GM23338 (cell line): ENCODE measurements at places on chromosomes 2 and 18. TPM values are rescaled to one million over a fixed set of nuclear protein-coding genes. Genes with fewer than 3 reads are reported as not detected.

- no peak overlapping the region for H3K27ac ChIP-seq
- no peaks in the 10 kb centered on the region for H3K4me1 ChIP-seq
- H3K27me3 ChIP-seq, result no peaks in the 10 kb centered on the region
Measured at GRCh38 chr2:112887964-112888749, 22.8 kb upstream of the IL37 start.

- no peaks in the 10 kb centered on the region for H3K4me1 ChIP-seq
- no peak for DNase-seq
- no peak overlapping the region for H3K4me3 ChIP-seq
- H3K36me3 ChIP-seq, result no peaks in the 10 kb centered on the region
Measured at GRCh38 chr2:2233171-2233826, 97.8 kb downstream of the MYT1L start.

MAP3K19 gene
- not detected in 2 replicates for polyA plus RNA-seq

DNA sequence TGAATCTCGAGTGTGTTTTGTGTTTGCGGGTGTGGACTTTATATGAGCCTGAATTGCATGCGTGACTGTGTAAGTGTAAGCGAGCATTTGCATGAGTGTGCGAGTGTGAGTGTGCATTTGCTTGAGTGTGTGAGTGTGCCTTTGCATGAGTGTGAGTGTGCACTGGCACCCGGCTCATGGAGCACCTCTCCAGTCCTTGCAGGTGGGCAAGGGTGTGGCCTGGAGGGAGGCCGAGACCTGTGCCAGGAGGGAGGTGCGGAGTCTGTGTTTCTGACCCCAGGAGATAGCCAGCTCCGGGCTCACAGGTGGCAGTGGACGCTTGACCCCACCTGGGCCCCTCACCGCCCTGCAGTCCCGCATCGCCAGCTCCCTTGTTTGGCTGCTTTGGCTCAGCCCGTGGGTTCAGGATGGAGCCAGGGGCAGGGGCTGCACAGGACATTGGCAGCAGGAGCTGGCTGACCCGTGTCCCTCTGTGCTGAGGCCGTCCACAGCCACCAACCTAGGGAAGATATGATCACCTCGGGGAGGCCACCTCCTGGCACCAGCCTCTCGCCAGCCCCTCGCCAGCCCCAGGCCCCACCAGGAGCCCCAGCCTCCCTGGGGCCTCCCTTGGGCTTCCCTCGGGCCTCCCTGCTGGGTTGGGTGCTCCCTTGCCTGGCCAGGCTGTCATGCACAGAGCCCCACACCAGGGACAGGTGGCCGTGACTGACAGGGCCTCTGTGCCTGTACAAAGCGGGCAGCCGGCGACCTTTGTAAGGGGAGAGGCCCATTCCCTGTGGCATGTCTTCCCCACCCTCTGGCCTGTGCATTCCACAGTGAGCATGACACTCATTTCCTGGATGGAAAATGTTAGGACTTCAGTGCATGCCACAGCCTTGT, 81.6 kb downstream of the PTGR3 start:
- no peaks in the 10 kb centered on the region for H3K4me1 ChIP-seq
- DNase-seq, result no peak
- no peak overlapping the region for H3K4me3 ChIP-seq
- H3K27me3 ChIP-seq, result no peaks in the 10 kb centered on the region
- H3K27ac ChIP-seq, result no peak overlapping the region
- H3K36me3 ChIP-seq, result no peaks in the 10 kb centered on the region

DOK1 gene
- 3.4 and 3.9 TPM in 2 replicates for polyA plus RNA-seq

- H3K4me1 ChIP-seq, result no peaks in the 10 kb centered on the region
- no peaks in the 10 kb centered on the region for H3K36me3 ChIP-seq
- no peak overlapping the region for H3K4me3 ChIP-seq
- H3K27me3 ChIP-seq, result peaks cover 23% of the 10 kb centered on the region
- no peak for DNase-seq
- no peak overlapping the region for H3K27ac ChIP-seq
Measured at GRCh38 chr18:79947054-79947755, 4.2 kb downstream of the SLC66A2 start.

RFTN2 gene
- 2.1 and 3.6 TPM in 2 replicates for polyA plus RNA-seq

ALKAL2 gene
- 11.3 and 12.1 TPM in 2 replicates for polyA plus RNA-seq

- H3K27me3 ChIP-seq, result no peaks in the 10 kb centered on the region
- no peak overlapping the region for H3K4me3 ChIP-seq
- no peak overlapping the region for H3K27ac ChIP-seq
- no peaks in the 10 kb centered on the region for H3K36me3 ChIP-seq
- DNase-seq, result no peak
- H3K4me1 ChIP-seq, result no peaks in the 10 kb centered on the region
Measured at GRCh38 chr18:3074087-3074486, 61.1 kb upstream of the LPIN2 start.

GRCh38 chr18:63834471-63835113, 52.9 kb upstream of the SERPINB2 start:
- no peaks in the 10 kb centered on the region for H3K27me3 ChIP-seq
- H3K4me1 ChIP-seq, result no peaks in the 10 kb centered on the region
- H3K4me3 ChIP-seq, result no peak overlapping the region
- H3K36me3 ChIP-seq, result no peaks in the 10 kb centered on the region
- no peak for DNase-seq

DNA sequence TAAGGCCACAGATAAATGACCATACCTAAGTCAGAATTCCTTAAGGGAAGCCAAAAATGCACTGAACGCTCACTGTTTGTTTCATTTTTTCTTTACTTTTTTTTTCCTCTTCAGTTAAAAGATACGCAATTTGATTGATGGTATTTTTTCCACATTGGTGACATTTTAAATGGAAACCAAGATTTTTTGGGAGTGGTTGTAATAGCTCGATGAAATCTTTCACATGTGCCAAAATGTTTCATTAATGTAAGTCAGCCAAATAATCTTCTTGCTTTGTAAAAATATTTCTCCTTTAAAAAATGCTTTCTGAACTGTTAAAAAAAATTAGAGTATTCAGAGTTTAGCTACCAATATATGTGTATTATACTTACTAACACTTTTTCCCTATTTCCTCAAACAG, 339.8 kb downstream of the ZEB2 start:
- no peak overlapping the region for H3K27ac ChIP-seq
- no peaks in the 10 kb centered on the region for H3K4me1 ChIP-seq
- no peaks in the 10 kb centered on the region for H3K27me3 ChIP-seq
- no peak overlapping the region for H3K4me3 ChIP-seq
- DNase-seq, result no peak

- peak; percentile 5 for DNase-seq
- no peak overlapping the region for H3K4me3 ChIP-seq
- no peak overlapping the region for H3K27ac ChIP-seq
Measured at GRCh38 chr2:2260696-2261268, 70.3 kb downstream of the MYT1L start.

CCDC178 gene
- 0.24 and 0.59 TPM in 2 replicates for polyA plus RNA-seq

DCC gene
- polyA plus RNA-seq, result 0.53 and 0.99 TPM in 2 replicates

GRCh38 chr2:177093371-177093770, 119.2 kb upstream of the HNRNPA3 start:
- no peak for DNase-seq
- 0 out of 2 replicates have a peak, but pooled peaks cover 3% of the 10 kb centered on the region for H3K4me1 ChIP-seq
- H3K27me3 ChIP-seq, result no peaks in the 10 kb centered on the region

- H3K4me1 ChIP-seq, result no peaks in the 10 kb centered on the region
- DNase-seq, result no peak
- no peak overlapping the region for H3K27ac ChIP-seq
- no peaks in the 10 kb centered on the region for H3K36me3 ChIP-seq
Measured at GRCh38 chr18:6547476-6547875, 132.8 kb upstream of the L3MBTL4 start.

RBBP8 gene
- 48.9 and 55.6 TPM in 2 replicates for polyA plus RNA-seq

SALL3 gene
- polyA plus RNA-seq, result 11.0 and 16.9 TPM in 2 replicates

GRCh38 chr18:77346208-77346810, 96.7 kb downstream of the GALR1 start:
- no peak for DNase-seq
- no peaks in the 10 kb centered on the region for H3K27me3 ChIP-seq
- 0 out of 2 replicates have a peak, but pooled peaks cover 3% of the 10 kb centered on the region for H3K36me3 ChIP-seq
- no peak overlapping the region for H3K27ac ChIP-seq
- H3K4me3 ChIP-seq, result no peak overlapping the region

PELI1 gene
- 25.9 and 32.4 TPM in 2 replicates for polyA plus RNA-seq

DNA sequence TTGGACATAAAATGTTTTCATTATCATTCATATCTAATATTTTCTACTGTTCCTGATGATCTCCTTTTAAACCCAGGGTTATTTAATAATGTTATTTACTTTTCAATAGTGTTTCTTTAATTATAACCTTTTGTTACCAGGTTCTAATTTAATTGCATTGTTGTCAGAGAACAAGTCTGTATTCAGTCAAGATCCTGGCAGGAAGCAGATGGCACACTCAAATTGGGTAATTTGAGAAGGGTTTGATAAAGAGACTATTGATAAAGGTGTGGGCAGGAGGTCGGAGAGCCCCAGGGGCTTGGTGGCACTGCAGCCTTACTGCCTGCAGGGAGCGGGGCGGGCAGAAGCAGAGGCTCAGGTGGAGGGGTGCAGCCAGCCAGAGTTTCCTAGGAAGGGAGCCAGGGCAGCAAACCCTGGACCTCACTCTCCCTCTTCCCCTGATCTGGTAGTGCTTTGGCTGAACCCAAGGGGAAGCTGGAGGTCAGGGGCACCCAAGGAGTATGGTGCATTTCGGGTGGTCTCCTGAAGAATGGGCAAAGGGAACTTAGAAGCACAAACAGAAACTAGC, 2.3 kb upstream of the KIF1A start:
- peaks cover 14% of the 10 kb centered on the region; the same call in 1 of the 2 replicates for H3K4me1 ChIP-seq
- H3K36me3 ChIP-seq, result no peaks in the 10 kb centered on the region
- H3K27me3 ChIP-seq, result peaks cover 33% of the 10 kb centered on the region
- H3K4me3 ChIP-seq, result no peak overlapping the region
- no peak overlapping the region for H3K27ac ChIP-seq

ATOH8 gene
- polyA plus RNA-seq, result 0.11 and 0.45 TPM in 2 replicates

MAPRE2 gene
- 17.8 and 19.0 TPM in 2 replicates for polyA plus RNA-seq

LHCGR gene
- polyA plus RNA-seq, result 0.54 and 0.66 TPM in 2 replicates

CYP27C1 gene
- 1.1 and 1.8 TPM in 2 replicates for polyA plus RNA-seq

UGT1A8 gene
- polyA plus RNA-seq, result not detected in 2 replicates

MAP2 gene
- 2.2 and 2.9 TPM in 2 replicates for polyA plus RNA-seq

DNA sequence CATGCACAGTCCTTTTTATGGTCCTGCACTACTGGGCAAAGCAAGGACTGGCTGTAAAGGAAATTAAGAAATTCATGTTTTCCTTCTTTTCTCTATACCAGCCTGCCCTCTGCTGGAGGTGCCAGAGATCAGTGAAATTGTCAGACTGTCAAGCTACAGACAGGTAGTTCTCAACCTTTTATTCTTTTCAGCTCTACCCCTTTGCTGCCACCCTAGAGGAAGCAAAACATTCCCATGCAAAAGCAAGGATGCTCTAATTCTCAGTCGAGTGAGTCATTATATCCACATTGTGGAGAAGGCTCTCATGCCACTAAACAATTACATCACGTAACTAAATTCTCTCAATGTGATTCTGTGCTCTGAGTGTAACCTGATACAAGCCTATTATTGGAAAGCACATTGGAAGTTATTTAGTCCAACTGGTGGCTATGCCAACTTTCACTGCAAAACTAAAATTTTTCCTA, 25.0 kb upstream of the RAPGEF4 start:
- peak; percentile 62 for DNase-seq
- H3K27ac ChIP-seq, result no peak overlapping the region
- no peaks in the 10 kb centered on the region for H3K27me3 ChIP-seq
- no peaks in the 10 kb centered on the region for H3K4me1 ChIP-seq

- no peaks in the 10 kb centered on the region for H3K36me3 ChIP-seq
- DNase-seq, result peak; percentile 35
- no peak overlapping the region for H3K27ac ChIP-seq
- peaks cover 11% of the 10 kb centered on the region for H3K4me1 ChIP-seq
Measured at GRCh38 chr2:191721331-191721730, 43.4 kb downstream of the NABP1 start.

MRPL44 gene
- polyA plus RNA-seq, result 38.4 and 40.4 TPM in 2 replicates

DNA sequence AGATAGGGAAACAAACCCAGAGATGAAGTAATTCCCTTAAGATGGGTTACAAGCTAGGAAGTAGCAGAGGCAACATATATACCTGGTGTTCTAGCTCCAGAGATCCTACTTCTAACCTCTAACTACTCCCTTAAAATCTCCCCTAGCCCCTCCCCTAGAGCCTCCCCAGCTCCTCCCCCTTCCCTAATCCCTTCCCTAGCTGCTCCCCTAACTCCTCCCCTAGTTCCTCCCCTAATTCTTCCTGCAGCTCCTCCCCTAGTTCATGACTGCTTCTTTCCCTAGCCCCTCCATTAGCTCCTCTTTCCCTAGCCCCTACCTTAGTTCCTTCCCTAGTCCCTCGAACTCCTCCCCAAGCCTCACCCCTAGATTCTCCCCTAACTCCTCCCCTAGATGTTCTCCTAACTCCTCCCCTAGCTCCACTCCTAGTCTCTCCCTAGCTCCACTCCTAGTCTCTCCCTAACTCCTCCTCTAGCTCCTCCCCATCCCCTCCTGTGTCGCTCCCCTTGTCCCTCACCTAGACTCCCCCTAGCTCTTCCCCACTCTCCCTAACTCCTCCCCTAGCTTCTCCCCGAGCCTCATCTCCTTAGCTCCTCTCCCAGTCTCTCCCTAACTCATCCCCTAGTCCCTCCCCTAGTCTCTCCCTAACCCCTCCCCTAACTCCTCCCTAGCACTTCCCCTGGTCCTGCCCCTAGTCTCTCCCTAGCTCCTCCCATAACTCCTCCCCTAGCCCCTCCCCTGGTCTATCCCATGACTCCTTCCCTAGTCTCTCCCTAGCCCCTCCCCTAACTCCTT, 108.9 kb downstream of the CD226 start:
- H3K27me3 ChIP-seq, result no peaks in the 10 kb centered on the region
- H3K4me3 ChIP-seq, result no peak overlapping the region
- H3K27ac ChIP-seq, result no peak overlapping the region
- no peaks in the 10 kb centered on the region for H3K4me1 ChIP-seq
- peak; percentile 81 for DNase-seq
- no peaks in the 10 kb centered on the region for H3K36me3 ChIP-seq

C2orf15 gene
- polyA plus RNA-seq, result 6.4 and 7.9 TPM in 2 replicates

DNA sequence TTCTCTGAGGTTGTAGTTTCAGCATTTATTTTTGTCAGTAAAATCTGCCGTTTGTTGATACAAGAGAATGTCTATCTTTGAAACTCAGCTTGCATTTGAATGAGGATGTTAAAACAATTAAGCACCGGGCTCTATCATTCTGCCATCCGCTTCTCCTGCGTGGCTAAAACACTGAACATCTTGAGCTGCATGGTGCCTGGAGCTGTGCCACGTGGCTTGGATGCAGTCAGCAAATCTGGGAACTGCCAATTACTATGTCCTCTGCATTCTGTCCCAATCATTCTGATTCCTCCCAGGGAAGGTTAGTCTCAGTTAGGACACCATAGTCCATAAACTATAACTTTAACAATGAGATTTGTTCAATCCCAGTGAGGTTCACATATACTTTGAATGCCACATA, 598.4 kb downstream of the FBXO15 start:
- H3K27me3 ChIP-seq, result no peaks in the 10 kb centered on the region
- no peak for DNase-seq
- no peak overlapping the region for H3K4me3 ChIP-seq

GALNT14 gene
- 5.4 and 5.6 TPM in 2 replicates for polyA plus RNA-seq

TFPI gene
- polyA plus RNA-seq, result 1.9 and 2.2 TPM in 2 replicates

GRCh38 chr2:19425419-19425818, 67.0 kb upstream of the OSR1 start:
- H3K4me1 ChIP-seq, result peaks cover 29% of the 10 kb centered on the region
- H3K27ac ChIP-seq, result no peak overlapping the region; the same call in 1 of the 2 replicates

- no peak for DNase-seq
- no peaks in the 10 kb centered on the region for H3K4me1 ChIP-seq
Measured at GRCh38 chr2:168034616-168035015, 212.8 kb downstream of the STK39 start.

HAUS1 gene
- 200 and 216 TPM in 2 replicates for polyA plus RNA-seq
